NCI-H446 treated with DMSO at 0.1 percent for 48 hours (cell line): ENCODE measurements at places on chromosomes 12 and 14.
A peak's percentile ranks its signal among the peaks of the same experiment; 100 is the strongest.

- no peak for DNase-seq
Measured at GRCh38 chr12:106140223-106140986, 1.7 kb upstream of the NUAK1 start.

DNA sequence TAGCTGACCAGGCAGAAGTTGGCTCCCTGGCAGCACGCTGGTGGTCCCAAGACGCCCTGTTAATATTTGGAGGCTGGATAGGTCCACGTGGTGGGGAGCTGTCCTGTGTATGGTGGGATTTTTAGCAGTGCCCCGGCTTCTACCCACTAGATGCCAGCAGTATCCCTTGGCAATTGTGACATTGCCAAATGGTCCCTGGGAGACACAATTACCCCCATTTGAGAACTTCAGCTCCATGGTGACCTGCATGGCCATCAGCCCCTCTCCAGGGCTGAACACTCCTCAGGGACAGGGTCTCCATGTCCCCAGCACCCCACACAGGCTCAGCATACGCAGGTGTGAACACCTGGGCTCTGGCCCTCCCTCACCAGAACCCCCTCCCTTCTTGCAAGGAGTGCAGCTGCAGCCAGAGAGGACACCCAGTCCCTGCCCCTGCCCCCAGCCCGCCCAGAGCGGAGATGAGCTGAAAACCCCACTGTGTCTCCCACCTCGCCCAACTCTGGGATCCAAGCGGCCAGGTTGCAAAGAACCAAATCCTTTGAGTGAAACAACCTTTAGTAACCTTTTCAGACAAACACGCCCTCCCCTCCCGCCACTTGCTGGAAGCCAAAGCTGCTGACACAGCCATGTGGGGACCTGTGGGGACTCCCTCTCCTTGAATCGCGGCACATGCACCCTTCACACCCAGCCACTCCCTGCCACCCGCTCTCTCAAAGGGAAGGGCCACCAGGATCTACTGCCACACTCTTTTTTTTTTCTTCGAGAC lies 120.4 kb downstream of the CALM1 start:
- DNase-seq, result no peak

GRCh38 chr14:52175982-52176502 lies 91.5 kb upstream of the PTGDR start:
- DNase-seq, result no peak

GRCh38 chr12:30880061-30880460 lies 46.5 kb upstream of the TSPAN11 start:
- no peak for DNase-seq

DNA sequence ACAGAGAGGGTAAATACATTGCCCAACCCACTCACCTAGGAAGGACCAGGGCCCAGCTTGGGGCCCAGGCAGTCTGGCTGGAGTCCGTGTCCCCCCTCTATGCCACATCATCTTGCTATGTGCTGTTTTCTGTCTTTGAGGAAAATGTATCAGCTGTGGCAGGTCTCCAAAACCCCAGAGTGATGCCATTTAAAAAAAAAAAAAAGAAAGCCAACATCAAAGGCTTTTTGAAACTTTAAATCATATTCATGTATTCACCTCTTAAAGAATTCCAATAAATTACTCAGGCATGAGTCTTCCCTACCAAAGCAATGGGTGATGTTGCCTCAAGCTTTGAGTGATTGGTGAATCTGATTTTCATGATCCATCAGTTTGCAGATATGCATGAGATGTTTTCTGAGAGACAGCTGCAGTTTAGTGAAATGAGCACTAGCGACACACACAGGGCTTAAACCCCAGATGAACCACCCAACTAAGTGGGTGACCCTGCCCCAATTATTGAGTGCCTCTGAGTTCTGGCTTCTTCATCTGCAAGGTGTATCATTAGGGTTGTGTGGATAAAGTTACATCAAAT lies 6.1 kb downstream of the KRT81 start:
- DNase-seq, result no peak

GRCh38 chr14:96808619-96809406 lies 11.6 kb downstream of the VRK1 start:
- DNase-seq, result no peak

DNA sequence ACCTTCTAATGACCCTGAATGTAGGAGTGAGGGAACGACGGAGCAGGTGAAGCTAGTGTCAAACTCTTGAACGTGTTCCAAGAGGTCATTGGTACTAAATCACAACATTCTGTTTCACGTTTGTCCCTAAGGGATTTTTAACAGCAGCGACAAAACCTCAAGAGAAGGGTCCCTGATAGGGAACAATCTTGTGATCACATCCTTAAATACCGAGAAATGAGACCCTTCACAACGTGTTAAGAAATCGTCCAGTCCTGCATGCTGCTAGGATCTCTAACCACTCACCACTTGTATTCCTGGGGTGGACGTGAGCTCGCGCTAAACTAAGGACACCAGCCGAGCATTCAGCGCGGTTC lies 134.1 kb upstream of the KRAS start:
- DNase-seq, result no peak

DNA sequence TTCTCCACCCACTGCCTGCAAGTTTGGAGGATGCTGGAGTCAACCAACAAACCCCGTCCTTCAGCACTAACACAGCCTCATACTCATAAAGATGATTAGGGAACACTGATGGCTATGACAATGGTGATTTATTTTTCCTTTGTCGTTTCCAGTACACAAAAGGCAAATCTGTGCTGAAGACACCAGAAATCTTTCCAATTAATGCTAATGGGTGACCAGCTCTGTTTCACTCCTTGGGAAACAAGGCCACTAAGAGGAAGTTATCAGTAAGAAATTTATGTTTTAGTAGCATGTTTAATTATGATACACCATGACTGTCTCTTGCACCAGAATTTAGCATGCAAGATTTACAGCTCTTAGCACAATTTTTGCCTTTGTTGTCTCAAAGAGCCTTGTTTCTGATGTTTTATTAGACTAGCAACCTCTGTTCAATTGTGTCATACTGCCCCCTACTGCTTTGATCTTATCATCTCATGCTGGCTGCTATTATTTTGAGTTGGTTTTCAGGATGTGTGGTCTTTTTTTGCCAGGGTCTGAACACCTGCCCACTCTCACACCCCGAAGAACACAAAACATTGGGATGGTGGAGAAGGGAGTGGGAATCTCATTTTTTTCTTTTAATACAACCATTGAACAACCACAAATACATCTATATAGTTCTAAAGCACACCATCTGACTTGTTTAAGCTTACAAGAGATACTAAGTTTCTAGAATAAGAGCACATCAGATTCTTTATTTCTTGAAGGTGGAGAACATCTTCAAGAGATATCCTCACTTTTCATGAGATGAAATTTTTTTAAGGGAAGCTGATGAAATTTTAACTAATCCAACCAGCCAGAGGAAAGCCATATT lies 160.9 kb downstream of the SPTSSA start:
- DNase-seq, result peak; percentile 9

GRCh38 chr14:104665657-104666522 lies 23.5 kb upstream of the INF2 start:
- no peak for DNase-seq

- DNase-seq, result no peak
Measured at GRCh38 chr12:121942145-121942718, 23.8 kb downstream of the CFAP251 start.

DNA sequence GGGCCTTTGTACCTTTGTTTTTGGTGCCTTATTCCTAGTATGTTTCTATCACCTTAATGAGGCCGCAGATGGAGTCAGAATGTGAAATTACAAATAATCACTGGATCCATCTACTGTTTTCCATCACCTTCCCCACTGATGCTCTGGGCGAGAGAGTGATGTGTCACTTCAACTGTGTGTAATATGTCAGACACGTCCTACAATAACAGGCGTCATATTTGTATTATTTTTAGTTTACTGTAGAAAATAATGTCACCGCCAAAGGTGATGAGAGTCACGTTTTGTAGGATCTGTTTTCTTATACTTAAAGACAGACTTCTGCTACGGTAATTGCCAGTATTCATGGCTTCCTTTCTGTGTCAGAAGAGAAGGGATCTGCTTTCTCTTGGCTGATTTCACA lies 22.4 kb upstream of the P2RX4 start:
- no peak for DNase-seq

DNA sequence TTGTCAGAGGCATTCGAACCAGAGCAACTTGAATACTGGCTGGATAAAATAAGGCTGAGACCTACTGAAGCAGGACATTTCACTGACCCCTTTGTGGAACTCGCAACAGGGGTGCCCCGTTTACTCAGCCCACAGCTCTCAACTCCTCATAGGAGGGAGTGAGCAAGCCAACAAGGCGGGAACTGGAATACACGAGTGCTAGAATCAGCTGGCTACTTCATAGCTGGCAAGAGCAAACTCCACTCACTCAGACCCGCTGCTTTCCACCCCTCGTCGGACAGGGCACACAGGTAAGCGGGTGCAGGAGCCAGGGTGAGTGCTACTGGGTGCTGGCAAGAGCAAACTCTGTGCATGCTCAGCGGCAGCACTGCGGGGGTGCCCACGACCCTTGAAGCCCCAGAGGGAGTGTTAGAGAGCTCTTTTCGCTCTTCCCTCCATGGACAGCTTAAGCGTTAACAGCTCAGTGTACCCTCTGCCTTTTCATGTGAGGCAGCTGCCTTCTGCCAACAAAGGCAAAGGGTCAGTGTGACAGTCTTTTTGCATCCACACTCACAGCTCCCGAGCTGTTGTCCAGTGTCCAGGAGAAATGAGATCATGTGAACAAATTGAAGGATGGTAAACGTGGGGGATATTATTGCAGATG lies 15.7 kb downstream of the CAPZA3 start:
- no peak for DNase-seq

GRCh38 chr14:22908601-22909000 lies 10.3 kb downstream of the RBM23 start:
- DNase-seq, result no peak

GRCh38 chr14:22812744-22813143 lies 2.5 kb downstream of the SLC7A7 start:
- DNase-seq, result no peak

DNA sequence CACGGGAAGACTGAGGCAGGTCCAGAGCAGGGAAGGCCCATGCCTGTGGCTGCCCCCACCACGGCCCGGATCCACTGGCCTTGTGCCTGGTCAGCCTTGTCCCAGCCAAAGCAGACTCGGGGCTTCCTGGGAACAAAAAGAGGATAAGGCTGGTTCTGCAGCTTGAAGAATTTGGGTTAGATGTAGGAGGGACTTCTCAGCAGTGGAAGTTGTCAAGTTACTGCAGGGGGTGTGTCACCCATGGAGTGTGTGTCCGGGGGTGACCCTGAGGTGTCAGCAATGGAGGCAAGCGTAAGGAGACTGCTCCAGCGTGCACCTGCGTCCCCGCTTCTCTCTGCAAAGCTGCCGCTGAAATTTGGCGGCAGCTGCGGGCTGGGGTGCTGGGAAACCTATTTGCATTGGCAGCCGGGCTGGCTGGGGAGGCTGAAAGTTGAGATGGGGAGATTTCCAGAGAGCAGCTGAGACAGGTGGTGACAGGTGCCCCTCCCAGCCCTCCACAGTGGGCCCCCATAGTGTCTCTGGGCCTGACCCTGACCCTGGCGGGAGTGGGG lies 12.5 kb upstream of the TNFAIP2 start:
- DNase-seq, result no peak

DNA sequence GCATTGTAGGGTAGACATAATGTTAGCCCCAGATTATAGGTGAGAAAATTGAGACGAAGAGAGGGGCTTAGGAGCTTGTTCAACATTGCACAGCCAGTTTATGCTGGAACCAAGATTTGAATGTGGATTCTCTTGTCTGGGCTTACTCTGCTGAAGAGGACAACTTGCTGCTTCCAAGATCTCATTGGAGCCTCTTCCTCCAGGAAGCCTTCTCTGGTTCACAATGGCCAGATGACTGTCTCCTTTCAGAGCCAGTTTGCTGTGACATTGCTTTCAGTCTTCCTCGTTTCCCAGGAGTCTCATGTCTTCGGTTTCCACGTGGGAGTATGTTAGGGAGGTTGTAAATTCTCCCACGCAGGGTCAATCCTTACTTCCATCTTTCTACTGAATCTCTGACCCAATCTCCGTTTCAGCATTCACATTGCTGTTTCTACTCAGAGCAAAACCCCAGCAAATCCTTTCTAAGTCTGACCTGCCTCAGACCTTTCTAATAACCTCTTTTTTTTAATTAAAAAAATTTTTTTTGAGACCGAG lies 62.2 kb upstream of the LHX5 start:
- DNase-seq, result no peak

- no peak for DNase-seq
Measured at GRCh38 chr12:94500831-94501567, 41.3 kb upstream of the CEP83 start.

GRCh38 chr14:62897771-62898170 lies 147.5 kb downstream of the KCNH5 start:
- no peak for DNase-seq

DNA sequence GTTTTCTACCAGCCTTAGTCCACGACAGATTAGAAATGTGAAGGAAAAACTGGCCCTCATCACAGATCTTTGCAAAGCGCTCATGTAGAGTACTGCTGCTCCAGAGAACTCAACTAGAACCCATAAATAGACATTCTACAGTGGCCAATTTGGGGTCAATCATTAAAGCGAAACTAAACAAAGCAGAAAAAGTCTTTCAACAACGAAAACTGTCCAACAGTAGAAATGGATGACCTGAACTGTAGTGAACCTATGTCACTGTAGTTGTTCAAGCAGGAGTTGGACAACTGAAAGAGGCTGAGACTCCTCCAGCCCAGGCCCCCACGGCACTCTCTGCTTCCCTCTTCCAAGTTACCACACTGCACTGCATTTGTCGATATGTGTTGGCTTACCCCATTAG lies 472.6 kb downstream of the BCAT1 start:
- DNase-seq, result no peak

- no peak for DNase-seq
Measured at GRCh38 chr12:88957358-88957757, 377.1 kb upstream of the KITLG start.

GRCh38 chr12:95859947-95860850 lies 1.4 kb downstream of the SNRPF start:
- DNase-seq, result no peak

DNA sequence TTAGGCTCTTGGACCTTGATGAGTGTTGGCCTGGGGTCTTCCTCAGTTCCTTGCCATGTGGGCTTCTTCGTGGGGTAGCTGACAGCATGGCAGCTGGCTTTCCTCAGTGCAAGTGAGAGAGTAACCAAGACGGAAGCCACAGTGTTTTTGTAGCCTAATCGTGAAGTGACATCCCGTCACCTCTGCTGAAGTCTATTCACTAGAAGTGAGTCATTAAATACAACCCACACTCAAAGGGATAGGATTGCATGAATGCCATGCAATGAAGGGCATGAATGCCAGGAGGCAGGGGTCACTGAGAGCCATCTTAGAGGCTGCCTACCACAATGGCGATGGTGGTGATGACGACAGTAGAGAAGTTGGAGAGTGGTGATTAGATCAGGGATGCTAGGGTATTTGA lies 13.5 kb upstream of the ASIC1 start:
- no peak for DNase-seq

GRCh38 chr12:988646-989045 lies 2.4 kb upstream of the ERC1 start:
- no peak for DNase-seq

- no peak for DNase-seq
Measured at GRCh38 chr12:68631227-68631626, 20.5 kb downstream of the RAP1B start.

- DNase-seq, result no peak
Measured at GRCh38 chr12:46659824-46660223, 166.0 kb downstream of the SLC38A4 start.
